ENCODE measurements at places on chromosomes 2 and 18.

GRCh38 chr2:119671016-119671415 is 8.0 kb upstream of the TMEM177 start:
- no peak for DNase-seq

DNA sequence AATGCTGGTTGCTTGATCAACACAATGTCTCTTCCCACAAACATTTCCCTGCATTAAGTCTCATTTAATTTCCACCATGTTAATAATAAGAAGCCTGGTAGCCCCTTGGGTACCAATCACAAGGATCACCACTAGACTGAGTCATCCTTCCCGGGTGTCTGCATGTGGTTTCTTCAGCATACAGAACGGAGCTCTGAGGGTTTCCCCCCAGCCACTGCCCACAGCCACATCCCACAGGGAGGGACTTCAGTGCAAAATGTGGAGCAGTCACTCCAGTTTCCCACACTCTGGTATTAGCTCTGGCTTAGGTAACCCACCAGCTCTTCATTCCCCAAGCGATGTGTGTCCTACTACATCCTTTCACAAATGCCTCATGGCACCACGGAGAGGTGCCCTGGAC is 42.7 kb upstream of the POLE4 start:
- DNase-seq = no peak

DNA sequence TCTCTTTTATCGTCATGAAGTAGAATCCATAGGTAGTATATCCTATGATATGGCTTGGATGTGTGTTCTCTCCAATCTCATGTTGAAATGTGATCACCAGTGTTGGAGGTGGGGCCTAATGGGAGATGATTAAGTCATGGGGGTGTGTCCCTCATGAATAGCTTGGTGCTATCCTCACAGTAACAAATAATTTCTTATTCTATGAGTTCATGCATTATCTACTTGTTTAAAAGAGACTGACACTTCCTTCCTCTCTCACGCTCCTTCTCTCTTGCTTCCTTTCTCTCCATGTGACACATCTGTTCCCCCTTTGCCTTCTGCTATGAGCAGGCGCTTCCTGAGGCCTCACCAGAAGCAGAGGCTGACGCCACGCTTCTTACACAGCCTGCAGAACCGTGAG is 165.6 kb downstream of the MREG start:
- no peak for DNase-seq

- DNase-seq = peak; percentile 4
Observed at GRCh38 chr2:125745514-125745913, 910.4 kb upstream of the GYPC start.

- no peak for DNase-seq
Observed at GRCh38 chr2:26560892-26561291, 80.3 kb downstream of the CIB4 start.

DNA sequence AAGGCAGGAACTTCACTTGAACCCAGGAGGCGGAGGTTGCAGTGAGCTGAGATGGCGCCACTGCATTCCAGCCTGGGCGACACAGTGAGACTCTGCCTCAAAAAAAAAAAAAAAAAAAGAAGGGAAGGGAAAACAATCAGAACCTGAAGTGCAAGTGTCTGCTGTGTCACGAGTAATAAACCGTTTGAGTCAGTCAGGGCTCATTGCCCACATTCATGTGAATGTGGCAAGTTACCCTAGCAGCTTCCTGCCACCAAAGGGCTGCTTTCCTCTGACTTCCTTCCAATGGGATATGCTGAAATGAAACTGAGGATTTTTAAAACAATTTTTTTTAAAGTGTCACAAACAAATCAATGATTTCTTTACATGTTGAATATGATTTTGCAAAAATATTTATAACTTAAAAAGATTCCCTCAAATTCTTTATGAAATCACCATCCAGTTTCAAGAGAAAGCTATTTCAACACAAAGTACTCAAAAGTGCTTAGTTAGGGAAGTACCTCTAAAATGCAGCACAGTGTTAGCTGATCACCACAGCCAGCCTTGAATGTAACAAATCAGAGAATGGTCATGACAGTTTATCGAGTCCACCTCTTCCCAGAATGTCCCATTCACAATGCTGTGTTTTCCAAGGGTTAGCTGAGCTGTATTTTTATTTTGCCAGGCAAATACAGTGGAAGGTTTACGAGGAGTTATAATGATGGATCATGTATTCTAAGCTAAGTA is 36.4 kb downstream of the WDSUB1 start:
- DNase-seq = peak; percentile 91

DNA sequence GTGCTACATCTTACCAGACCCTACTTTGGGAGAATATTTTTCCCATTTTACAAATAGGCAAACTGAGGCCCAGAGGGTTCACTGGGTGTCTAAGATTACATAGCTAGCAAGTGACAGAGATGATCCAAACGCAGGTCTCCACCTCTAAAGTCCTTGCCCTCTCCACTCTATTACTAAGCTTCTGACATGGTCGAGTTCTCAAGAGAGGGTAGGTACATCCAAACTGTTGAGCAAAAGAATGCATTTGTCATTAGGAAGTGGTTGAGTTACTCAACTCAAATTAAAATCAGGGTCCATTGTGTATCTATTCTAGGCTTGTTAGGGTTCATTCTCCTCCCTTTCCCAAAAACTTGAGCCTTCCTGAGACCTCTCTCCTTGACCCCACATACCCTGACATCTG is 680.6 kb upstream of the FANCL start:
- DNase-seq = no peak

DNA sequence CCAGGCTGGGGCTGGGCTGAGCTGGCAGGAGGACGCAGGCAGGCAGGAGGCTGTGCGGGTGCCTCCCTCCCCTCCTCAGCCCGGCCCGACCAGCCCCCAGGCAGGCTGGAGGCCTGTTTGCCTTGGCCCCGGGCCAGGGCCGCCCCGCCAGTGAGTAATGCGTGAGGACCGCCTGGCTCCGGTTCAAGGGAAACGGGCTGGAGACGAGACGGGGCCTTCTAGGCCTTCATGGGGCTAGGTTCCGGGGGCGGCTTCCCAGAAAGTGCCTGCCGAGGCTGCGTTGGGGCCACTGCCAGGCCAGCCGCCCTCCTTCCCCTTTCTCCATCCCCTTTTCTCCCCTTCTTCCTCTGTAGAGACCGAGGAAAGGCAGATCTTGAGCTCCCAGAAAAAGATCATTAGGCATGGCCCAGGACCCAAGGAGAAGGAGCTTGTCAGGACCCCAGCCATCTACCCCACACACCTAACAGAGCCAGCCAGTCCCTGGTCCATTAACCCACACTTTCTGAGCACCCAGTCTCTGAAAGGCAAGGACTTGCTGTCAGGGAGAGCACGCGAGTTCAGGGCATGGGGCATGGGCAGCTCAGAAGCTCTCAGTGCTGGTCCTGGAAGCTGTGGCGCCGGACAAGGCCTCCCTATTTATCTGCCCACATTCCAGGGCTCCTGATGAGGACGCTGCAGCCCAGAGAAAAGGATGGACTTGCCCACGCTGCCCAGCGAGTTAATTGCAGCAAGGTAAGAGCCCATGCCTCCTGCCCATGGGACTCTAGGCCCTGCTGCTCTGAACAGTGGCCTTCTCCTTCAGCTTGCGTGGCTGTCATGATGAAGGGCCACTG is 48.5 kb downstream of the SMAD7 start:
- DNase-seq = peak; percentile 77

DNA sequence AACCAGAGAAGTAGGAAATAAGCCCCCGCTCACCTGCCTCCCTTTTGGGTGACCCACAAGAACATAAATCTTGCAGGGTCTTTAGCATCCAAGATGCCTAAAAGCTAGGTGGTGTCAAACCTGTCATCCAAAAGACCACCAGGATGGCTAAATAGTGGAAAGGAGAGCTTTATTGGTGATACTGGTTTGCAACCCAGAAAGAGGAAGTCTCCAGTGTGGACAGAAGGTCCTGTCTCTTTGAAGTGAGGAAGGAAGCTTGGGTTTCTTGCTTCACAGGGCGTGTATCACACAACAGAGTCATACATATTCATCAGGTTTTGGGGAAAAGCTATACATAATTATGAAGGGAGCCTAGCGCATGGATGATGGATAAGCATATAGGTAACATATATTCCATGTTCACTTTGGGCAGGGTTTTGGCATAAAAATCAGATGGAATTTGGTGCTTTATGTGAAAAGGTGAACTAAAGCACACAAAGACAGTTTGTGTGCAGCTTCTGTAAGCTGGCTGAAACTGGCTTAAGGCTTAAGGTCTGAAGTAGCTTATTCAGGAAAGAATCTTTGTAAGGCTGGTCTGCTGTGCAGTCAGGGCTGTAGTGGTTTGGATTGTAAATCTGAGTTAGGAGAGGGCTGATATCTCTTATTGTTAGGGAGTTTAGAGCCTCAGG is 102.2 kb upstream of the MSH2 start:
- no peak for DNase-seq

DNA sequence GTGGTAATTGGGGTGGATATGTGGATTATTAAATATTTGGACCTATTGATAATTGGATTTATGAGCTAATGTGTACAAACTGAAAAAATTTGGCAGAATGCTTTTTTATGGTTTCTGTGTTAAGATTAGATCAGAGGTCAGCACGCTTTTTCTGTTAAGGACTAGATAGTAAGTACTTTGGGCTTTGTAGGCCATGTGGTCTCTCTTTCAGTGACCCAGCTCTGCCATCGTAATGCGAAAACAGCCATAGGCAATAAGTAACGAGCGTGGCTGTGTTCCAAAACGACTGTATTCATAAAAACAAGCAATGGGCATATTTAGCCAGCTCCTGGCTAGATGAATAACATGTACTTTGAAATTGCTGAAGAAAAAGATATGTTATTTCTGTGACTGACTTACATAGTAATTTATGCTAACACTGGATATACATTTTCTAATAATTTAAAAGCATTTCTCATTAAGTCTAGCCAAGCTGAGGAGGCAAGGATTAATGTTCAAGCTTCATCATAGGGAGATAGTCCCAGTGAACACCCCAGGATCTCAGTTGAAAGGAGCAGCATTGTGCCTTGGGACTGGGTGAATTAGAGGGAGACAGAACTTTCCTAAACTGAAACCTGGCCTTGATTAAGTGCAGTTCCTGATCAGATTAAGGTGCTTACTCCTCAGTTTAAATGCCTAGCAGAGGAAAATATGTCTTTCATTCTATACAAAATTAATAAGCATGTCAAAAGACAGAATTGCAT is 20.0 kb downstream of the CCDC138 start:
- DNase-seq = no peak

- DNase-seq = no peak
Observed at GRCh38 chr2:113072584-113072983, 4.8 kb downstream of the IL1F10 start.

GRCh38 chr2:119820275-119820674 is 60.6 kb downstream of the PTPN4 start:
- DNase-seq = peak; percentile 34

DNA sequence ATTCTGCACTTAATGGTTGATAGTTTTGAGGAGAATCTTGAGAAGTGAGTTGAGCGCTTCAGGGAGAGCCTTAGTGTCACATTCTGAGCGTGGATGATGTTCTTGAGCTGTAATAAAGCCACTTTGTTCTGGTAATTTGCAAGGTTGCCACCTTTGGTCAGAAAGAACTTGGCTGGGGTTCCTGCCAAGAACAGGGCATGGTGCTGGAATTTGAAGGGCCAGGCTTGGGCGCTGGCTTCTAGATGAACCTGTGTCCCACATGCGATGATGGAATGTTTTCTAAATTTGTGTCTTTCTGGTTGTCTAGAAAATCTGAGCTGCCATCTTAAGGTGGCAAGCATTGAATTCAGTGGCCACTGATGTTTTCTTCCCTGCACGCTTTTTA is 124.1 kb upstream of the EML6 start:
- DNase-seq = no peak

DNA sequence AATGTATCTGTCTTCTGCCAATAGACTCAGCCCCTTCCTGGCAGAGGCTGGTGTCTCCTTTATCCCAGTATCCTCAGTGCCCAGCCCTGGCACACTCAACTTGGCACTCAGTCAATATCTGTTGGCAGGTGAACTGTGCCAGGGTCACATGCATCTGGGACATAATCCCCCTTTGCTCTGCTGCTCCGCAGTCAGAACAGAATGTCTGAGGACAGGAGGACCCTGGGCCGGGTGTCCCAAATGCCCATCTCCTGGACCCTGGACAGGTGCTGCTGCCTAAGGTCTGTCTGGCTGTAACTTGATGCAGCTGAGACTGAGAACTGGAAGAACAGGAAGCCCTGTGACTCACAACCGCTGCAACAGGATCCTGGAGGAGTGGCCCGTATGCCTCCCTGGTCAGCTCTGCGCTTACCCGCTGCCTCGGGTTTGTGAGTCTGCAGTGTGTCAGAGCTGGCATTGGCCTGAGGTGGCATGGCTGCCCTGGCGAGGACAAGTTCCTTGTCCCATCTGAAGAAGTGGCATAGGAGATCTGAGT is 11.4 kb downstream of the HK2 start:
- DNase-seq = peak; percentile 85

DNA sequence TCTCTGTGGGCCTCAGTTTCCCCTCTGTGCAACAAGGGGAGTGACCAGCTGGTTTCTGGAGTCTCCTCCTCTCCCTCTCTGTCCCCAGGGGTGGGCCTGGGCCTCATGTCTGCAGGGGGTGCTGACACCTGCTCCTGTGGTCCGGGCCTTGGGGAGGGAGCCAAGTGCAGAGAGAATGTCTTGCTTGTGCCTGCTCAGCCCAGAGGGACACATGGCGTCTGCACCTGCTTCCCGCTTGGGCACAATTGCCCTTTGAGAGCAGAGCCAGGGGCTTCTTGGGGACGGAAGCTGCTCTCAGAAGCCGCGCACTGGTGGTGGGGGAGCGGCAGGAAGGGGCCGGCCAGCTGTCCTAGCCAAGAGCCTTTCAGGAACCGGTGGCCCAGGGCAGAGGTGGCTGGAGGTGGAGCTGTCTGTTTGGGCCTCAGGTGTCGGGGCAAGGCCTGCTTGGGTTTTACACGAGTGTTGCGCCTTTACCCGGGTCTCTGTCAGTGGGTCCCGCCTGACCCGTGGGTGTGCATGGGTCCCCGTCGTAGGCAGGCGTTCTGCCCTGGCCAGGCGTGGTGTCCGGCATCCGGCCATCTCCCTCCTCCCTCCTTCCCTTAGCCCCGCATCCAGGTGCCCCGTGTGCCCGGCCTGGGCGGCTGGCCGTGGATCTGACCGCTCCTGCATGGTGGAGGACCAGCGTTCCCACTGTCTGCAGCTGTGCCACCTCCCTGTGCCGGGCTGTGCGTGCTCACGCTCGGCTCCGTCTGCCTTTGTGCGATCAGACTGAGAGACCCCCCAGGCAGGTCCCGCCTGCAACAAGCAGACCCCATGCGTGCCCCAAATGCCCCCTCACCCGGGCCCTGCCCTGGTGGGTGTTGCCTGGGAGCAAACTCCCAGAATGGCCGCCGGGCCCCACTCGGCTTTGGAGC is 4.0 kb downstream of the NEU4 start:
- DNase-seq = no peak

DNA sequence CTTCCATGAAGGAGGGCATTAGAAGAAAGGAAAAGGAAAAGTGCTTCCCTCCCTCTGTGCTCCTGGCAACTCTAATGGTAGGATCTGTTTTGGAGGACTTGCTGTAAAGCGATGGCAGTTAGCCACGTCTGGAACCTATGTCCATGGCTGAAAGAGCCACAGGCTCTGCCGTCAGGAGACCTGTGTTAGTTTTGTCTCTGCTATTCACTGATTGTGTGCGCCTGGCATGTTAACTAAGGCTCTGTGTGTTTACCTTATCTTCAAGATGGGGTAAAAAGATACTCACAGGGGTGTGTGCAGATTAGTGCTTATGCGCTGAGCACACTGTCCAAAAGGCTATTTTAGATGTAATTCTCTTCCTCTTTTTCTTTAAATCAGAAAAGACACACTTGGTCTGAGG is 109.8 kb upstream of the LTBP1 start:
- no peak for DNase-seq
